ENCODE measurements at places on chromosomes 12 and 14.

- DNase-seq = no peak
These were observed 376 bp downstream of the INSM2 start for GRCh38 chr14:35534208-35534872.

- DNase-seq = no peak
These were observed 91.3 kb downstream of the PHETA1 start for GRCh38 chr12:111277570-111277969.

- DNase-seq = no peak
These were observed 98.6 kb downstream of the CACNA1C start for GRCh38 chr12:2151391-2151790.

DNA sequence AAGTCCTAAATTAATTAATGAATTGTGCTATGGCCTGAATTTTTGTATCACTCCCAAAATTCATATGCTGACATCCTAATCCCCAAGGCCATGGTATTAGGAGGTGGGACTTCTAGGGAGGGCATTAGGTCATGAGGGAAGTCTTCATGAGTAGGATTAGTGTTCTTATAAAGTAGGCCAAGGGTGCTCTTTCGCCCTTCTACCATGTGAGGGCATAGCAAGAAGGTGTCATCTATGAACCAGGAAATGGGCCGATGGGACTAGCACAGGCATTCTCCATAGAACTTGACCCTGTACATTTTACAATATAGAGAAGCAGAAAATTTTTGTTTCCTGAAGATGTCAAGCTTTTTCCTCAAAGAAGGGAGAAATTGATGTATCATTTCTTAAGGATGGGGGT is 12.5 kb downstream of the SYT10 start:
- DNase-seq = no peak

- no peak for DNase-seq
These were observed 1598.0 kb upstream of the TMEM132C start for GRCh38 chr12:126668961-126669360.

- no peak for DNase-seq
These were observed 434.8 kb downstream of the CCER1 start for GRCh38 chr12:90520002-90520734.

GRCh38 chr12:78571953-78572352 is 292.6 kb upstream of the SYT1 start:
- DNase-seq = peak; percentile 7

GRCh38 chr12:61694214-61694613 is 566.0 kb upstream of the USP15 start:
- DNase-seq = no peak

GRCh38 chr14:61188978-61189808 is 91.9 kb downstream of the TMEM30B start:
- peak; percentile 77 for DNase-seq

GRCh38 chr12:3329361-3329760 is 161.6 kb upstream of the PRMT8 start:
- DNase-seq = no peak

- DNase-seq = no peak
These were observed 94.6 kb downstream of the DACT1 start for GRCh38 chr14:58732387-58732786.

DNA sequence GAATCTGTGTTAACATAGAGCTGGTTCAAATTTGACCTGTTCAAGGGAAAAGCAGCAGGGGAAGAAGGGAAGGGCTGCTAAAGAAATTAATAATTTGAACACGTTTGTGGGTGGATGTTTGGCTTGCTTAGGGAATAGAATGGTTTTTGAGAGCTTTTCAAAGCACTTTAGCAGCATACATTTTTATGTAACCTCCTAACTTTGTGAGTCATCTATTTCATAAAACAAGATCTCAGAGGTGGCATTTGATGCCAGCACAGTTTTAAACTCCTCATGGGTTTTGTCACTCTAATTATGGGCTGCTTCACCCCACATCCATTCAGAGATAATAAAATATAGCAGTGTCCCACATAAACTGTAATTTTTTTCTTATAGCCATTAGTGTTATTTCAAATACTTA is 143.8 kb downstream of the ACSS3 start:
- DNase-seq = no peak

GRCh38 chr14:92500491-92500941 is 13.1 kb upstream of the RIN3 start:
- no peak for DNase-seq

- no peak for DNase-seq
These were observed 36.8 kb downstream of the CDC42BPB start for GRCh38 chr14:103020271-103021170.

- DNase-seq = no peak
These were observed 20.5 kb upstream of the COL2A1 start for GRCh38 chr12:48024735-48025134.

GRCh38 chr12:28998662-28999120 is 150.4 kb upstream of the FAR2 start:
- no peak for DNase-seq

GRCh38 chr14:34356264-34356654 is 105.8 kb downstream of the SPTSSA start:
- DNase-seq = no peak

GRCh38 chr12:70853326-70853725 is 67.2 kb downstream of the PTPRR start:
- peak; percentile 36 for DNase-seq

- no peak for DNase-seq
These were observed 61.2 kb downstream of the SLC38A1 start for GRCh38 chr12:46207644-46208043.

DNA sequence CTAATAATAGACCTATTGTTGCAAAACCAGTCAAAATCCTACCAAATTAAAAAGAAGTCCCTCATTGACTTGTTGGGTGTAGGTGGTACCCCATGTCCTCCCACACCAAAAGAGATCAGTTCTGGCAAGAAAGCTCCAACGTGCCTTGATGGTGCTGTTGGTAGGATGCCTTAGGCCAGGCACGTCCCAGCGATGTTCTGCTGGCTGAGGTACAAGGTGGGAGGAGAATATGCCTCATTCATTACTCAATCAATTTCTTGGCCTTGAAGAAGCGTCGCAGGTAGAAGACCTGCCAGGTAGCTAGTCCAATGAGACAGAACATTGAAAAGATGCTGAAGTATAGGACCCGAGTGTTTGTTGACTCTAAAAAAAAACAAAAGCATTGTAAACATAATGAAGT is 7.8 kb upstream of the NEK9 start:
- no peak for DNase-seq

DNA sequence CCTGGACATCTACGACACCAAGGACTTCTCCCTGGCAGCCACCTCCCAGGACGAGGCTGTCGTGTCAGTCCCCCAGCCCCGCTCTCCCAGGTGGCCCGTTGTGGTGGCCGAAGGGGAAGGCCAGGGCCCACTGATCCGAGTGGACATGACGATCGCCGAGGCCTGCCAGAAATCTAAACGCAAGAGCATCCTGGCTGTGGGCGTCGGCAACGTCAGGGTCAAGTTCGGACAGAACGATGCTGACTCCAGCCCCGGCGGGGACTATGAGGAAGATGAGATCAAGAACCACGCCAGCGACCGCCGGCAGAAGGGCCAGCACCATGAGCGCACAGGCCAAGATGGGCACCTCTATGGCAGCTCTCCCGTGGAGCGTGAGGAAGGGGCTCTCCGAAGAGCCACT is 118.6 kb downstream of the SLC15A4 start:
- no peak for DNase-seq

DNA sequence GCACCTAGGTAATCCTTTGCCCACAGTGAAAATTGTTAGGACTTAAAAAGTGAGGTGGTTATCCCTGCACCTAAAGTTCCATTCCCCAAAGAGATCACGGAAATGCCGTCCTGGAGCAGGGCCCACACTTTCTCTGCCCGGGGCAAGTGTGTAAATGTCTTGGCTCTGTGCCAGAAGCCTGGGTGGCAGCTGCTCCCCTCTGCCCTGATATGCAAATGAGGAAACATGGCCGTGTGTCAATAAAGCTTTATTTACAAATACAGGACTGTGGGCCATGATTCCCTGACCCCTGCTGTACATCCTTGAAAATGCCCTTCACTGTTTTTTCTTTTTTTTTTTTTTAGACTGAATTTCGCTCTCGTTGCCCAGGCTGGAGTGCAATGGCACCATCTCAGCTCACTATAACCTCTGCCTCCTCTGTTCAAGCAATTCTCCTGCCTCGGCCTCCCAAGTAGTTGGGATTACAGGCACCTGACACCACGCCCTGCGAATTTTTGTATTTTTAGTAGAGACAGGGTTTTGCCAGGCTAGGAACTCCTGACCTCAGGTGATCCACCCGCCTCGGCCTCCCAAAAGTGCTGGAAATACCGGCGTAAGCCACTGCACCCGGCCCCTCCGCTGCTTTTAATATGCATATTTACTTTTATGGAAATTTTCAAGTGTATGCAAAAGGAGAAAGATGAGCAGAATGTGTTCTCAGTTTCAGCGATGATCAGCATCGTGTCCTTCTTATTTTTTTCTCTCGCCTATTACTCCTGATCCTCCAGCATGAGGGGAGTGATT is 75.5 kb downstream of the GALNT9 start:
- DNase-seq = no peak

GRCh38 chr12:60148831-60149230 is 553.0 kb downstream of the SLC16A7 start:
- no peak for DNase-seq

DNA sequence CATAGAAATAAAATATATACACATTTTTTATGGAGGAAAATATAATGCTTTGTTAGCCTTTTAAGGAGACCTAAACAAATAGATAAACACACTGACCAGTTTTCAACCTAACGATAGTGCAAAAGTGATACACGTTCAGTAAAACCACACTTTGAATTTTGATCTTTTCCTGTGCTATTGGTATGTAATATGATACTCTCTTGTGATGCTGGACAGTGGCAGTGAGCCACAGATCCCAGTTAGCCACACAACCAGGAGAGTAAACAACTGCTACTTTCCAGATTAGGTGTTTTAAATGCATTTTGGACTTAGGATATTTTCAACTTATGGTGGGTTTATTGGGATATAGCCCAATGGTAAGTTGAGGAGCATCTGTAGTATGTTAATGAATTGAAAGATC is 243.1 kb downstream of the ERC1 start:
- DNase-seq = no peak

GRCh38 chr14:39430762-39431415 is 1.3 kb downstream of the FBXO33 start:
- DNase-seq = no peak

DNA sequence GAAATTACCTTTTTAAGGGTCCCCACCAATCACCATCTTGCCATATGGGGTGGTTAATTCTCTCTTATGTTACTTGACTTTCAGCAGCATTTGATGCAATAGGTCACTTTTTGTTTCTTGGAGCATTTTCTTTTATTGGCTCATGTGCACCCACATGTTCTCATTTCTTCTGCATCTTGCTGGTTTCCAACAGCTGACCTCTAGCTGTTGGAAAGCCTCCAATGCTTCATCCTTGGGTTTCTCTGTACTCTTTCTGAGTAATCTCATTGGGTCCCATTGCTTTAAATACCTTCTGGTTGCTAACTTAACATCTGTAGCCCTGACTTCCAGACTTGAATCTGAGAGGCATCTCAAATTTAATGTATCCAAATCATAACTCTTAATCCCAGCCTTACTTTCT is 116.8 kb downstream of the CRADD start:
- DNase-seq = peak; percentile 35

GRCh38 chr12:39605996-39606395 is 13.6 kb downstream of the ABCD2 start:
- no peak for DNase-seq

GRCh38 chr12:105548626-105549025 is 218.1 kb downstream of the C12orf75 start:
- DNase-seq = no peak

DNA sequence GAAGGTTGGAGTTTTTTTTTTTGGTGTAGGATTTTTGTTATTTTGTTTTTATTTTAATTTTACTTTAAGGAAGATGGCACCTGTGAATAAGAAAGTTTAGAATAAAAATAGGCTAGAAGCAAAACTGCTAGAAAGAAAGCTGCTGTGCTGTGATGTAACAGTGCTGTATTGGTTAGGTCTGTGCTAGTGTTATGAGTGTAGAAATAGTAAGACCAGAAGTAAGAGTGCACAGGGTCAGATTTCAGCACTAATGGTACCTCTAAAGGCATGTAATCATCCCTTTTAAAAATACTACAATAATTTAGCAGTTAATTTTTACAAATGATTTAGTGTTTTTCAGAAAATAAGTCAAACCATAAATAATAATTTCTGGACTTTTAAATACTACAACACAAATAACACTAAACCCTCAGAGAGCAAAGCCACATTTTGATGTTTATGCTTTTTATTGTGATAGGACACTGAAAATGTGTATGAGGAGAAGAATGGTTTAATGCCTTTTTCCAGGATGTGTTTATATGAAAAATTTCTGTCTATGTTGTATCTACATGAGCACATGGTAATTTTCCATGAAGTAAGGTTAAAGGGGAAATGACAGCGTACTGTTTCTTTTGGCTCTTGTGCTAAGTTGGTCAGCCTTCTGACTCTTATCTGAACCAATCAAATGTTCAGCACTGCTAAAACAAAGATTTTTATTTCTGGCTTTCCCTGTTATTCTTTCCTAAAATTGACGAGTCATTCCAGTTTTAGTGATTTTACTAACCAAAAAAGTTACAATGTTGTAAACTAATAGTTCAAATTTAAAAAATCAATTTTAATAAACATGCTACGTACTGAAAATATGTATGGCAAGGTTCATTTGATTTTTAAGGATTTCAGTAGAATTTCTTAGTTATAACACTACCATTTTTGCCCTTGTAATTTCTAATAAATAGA is 96.1 kb downstream of the PPHLN1 start:
- no peak for DNase-seq

GRCh38 chr14:95011445-95012006 is 145.8 kb downstream of the DICER1 start:
- no peak for DNase-seq

DNA sequence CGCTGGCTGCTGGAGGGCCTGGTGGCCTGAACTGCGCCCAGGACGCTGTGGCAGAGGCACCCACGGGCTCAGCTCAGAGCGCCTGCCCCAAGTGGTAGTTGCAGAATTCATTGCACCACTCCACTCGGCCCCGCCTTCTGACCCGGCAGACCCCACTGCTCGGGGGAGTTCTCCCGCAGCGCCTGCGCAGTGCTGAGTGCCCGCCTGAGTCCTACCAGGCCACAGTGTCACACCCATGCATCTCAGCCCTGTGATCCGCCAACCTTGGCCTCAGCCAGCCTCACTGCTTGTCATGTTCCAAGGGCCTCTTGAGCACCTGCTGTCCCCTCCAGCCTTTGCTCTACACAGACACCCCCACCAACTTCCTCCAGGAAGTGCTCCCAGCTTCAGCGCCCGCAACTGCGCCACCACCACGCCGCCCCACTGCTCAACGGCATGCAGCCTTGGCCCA is 12.2 kb downstream of the DEGS2 start:
- no peak for DNase-seq

GRCh38 chr14:74927225-74927624 is 4.2 kb upstream of the RPS6KL1 start:
- DNase-seq = no peak

GRCh38 chr14:74645756-74646470 is 33.9 kb upstream of the LTBP2 start:
- DNase-seq = no peak

Measured in ovary (tissue), 10 donors.